ENCODE measurements at places on chromosomes 5 and 9. TPM values are rescaled to one million over a fixed set of nuclear protein-coding genes. Genes with fewer than 3 reads are reported as not detected.

PHF2 gene
- 24.1 TPM for total RNA-seq

C5orf52 gene
- total RNA-seq = not detected

PAPPA gene
- 0.80 TPM for total RNA-seq

ALAD gene
- 16.6 TPM for total RNA-seq

C5orf58 gene
- total RNA-seq = not detected

ALDH1B1 gene
- total RNA-seq = 24.7 TPM

GALNT10 gene
- total RNA-seq = 7.4 TPM

KIF24 gene
- 2.7 TPM for total RNA-seq

SLC6A18 gene
- total RNA-seq = not detected

SVEP1 gene
- total RNA-seq = 2.8 TPM

- DNase-seq = no peak
Observed at GRCh38 chr5:172447646-172448365, 6.5 kb downstream of the SH3PXD2B start.

DNA sequence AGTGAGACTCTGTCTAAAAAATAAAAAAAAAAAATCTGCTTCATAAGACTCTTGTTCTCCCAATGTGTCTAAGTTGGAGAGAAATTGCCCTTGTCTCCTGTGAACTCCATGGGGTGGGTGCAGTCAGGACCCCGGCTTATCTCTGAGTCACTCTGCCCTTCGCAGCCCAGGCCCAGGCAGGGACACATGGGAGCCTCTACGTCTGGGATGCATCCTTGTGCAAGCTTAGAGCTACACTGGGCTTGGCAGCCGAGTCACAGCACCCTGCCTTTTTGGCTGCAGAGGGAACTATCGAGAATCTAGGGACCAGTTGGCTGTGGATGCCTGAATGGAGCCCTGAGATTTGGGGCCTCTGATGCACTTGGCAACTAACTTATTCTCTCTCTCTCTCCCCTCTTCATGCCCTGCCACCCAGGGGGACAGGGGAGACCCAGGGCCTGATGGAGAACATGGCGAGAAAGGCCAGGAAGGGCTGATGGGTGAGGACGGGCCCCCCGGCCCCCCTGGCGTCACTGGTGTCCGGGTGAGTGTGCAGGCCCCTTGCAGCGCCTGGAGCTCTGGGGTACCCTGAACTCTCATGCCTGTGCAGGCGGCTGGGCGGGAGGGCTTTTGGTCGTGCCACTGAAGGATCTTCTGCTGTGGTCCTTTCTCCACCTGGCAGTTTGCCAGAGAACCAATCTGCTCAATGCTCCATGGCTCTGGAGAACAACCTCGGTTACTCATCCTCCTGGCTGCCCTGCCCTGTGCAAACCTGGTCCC, 47.5 kb upstream of the ORM1 start:
- DNase-seq = no peak

GRCh38 chr5:72558383-72558782, 51.2 kb upstream of the ZNF366 start:
- DNase-seq = no peak

- no peak for DNase-seq
Observed at GRCh38 chr5:125011947-125012346, 265.5 kb upstream of the ZNF608 start.

DNA sequence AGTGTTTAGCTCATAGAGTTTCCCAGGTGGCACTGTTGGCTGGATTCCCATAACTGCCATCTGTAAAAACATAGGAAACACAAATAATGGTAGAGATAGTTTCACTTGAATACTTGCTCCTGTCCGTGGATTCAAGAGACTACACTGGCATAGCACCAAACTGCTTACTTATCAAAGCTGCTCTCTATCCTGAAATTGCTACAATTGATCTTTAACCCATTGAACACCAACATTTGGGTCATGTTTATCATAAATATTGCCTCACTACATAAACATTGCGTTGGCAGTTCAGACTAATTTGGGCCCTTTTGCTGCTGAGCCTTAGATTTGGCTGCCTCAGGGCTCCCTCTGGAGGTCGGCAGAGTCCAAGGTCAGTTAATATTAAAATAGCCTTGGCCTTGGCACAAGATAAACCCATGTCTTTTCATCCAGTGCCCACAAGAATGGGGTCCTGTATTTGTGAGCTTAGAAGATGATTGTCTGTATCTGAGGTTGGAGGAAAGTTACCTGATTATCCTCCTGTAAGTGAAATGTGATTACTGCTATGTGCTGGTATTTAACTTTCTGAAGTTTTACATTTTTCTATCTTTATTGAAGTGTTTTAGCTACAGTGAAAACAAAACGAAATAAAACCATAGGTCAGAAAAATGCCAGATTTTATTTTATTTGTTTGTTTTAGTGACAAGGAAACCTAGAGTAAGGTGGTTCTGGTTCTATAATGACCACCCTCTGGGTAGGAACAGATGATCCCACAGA, 4.0 kb upstream of the RANBP3L start:
- DNase-seq = peak; percentile 75

GRCh38 chr9:111301195-111301594, 28.8 kb downstream of the OR2K2 start:
- DNase-seq = peak; percentile 75

DNA sequence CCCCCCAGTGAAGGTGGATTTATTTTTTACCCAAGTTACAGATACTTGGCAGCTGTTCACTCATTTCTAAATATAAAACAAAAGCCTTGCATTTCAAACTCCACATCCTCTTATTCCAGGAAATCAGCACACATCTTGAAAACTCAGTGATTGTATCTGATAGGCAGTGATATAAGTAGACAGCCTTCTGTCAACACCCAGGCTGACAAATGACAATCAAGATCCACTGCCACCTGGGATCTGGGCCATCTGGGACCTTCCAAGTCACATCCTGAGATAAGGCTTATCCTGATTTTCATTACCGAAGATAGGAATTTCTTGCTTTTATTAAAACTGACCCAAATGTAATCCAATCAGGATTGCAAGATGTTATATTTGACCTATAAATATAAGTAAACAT, 201.3 kb upstream of the PUM3 start:
- DNase-seq = no peak

- DNase-seq = no peak
Observed at GRCh38 chr5:15321776-15322175, 178.2 kb upstream of the FBXL7 start.

GRCh38 chr5:172951371-172952033, 7.7 kb upstream of the RPL26L1 start:
- DNase-seq = no peak

DNA sequence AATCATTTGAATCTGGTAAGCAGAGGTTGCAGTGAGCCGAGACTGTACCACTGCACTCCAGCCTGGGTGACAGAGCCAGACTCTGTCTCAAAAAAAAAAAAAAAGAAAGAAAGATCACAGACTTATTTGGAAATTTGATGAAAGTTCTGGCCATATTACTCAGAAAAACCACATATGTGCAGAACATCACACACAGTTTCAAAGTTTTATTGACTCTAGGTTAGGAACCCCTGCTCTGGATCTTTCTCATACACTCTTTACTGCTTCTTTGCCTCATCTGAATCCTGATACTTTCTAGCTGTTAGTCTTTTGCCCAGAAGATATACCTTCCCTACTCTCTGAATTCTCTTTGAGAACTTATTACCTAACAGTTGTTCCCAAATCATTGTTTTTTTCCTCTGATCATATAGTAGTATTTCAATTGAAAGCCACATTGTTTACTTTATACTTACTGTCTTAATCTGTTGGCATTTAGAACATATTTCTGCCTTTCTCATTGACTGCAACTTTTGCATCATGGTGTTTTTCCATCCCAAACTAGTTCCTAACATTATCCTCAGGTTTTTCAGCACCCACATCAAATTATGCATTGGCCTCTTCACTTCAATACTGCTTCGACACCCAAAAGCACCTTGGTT, 68.7 kb downstream of the LNPEP start:
- no peak for DNase-seq

- DNase-seq = no peak
Observed at GRCh38 chr9:121562301-121562700, 62.7 kb upstream of the GGTA1 start.

GRCh38 chr9:108117795-108118194, 628.2 kb upstream of the KLF4 start:
- DNase-seq = no peak

DNA sequence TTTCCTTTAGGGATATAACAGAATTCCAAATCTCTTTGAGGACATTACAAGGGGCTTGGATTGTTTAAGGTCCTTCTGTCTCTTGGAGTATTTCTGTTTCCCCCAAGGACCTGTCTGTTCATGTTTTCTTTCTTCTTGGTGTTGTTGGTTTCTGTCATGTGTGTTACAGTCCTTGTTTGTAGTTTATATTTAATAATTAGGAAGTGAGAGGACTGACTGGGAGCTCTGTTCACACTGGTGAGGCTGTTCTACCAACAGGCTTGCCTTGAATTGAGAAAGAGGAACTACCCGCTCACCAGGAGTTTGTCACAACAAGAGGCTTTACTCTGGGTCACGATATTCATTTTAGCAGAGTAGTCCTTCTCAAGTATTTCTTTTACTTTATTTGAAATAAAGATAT, 119.2 kb upstream of the SV2C start:
- no peak for DNase-seq

- no peak for DNase-seq
Observed at GRCh38 chr5:32342656-32343055, 29.9 kb upstream of the MTMR12 start.

DNA sequence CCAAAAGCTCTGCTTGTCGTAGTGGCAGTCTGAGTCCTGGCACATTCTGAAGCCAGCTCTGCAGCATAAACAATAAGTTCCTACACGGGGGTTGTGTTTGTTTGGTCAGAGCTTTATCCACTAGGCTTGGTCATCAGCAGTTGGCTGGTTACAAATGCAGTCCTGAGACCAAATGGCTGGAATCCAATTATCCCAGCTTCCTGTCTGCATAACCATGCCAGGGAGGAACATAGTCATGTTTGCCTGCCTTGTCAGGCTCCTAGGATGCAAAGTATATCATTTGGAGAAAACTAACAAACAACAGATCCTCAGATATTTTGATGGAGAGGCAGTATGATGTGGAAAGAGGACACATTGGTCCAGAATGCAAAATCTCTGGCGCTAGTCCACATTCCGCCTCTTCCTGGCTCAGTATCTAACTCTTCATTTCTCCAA, 85.8 kb downstream of the FBXO38 start:
- peak; percentile 85 for DNase-seq

DNA sequence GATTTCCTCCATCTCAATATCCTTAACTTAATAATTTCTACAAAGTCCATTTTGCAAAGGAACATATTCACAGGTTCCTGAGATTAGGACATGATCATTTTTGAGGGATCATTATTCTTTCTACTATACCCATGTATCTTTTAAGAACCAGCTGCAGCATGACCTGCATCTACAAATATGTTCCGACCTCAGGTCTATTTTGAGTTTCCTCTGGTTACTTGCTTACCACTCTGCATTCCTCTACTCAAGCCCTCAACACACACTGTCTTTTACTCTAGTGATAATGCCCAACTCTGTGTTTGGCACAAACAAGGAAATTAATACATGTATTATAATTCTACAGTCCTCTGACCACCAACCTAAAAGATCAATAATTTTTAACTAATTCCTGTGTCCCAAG, 386.1 kb downstream of the DNAH5 start:
- no peak for DNase-seq

DNA sequence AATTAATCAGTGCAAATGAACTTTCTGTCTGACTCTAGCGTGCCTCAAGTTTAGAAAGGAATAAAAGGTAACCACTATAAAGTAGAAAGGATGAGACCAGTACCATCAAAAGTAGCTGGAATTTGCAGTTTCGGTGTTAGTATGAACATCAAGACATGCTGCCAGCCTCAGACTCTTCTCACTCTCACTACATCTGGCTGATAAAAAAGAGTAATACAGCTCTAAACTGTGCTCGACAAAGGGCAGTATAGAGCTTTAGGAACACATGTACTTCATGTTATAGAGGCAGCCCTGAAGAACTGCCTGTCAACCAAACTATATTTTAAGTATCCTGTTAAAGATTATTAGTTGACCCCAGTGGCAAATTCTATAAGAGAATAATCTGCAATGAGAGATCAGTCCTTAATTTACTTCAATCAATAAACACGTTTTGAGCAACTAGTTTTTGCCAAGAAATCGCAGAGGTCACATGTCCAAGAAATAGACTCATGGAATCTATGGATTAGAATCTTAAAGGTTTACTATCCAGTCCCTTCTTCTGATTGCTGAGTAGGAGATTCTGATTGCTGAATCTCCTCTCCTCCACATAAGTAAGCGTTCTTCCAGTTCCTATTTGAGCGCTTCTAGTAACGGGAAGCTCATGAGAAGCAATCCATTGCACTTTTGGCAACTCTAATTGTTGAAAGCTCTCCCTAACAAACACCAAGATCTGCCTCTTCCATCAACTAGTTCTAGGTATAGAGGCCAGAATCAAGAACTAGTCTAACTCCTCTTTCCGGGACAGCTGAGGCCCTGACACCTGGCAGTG, 941 bp downstream of the XPA start:
- DNase-seq = no peak

DNA sequence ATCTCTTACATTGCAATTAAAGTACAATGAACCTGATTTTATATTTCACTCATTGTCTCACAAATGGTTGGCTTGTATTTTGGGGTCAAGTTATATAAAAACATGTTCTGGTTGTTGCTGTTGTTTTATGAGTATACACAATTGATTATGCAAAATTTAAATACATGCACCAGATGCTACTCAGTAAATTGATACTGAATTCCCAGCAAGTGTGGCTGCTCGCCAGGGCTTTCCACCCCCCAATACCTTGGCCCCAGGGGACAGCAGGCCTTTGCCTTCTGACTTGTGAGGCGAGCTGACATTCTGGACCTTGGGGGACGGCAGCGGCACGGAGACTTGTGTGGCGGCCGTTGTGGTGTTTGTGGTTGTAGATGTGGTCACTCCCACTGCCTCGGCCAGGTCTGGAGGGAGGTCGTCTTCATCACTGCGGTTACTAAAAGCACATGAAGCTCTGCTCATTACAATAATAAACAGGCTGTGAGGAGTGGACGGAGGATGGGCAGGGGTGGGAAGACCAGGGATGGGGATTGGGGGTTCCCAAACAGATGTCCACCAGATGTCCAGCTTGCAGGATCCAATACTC, 27.0 kb upstream of the FRRS1L start:
- no peak for DNase-seq

DNA sequence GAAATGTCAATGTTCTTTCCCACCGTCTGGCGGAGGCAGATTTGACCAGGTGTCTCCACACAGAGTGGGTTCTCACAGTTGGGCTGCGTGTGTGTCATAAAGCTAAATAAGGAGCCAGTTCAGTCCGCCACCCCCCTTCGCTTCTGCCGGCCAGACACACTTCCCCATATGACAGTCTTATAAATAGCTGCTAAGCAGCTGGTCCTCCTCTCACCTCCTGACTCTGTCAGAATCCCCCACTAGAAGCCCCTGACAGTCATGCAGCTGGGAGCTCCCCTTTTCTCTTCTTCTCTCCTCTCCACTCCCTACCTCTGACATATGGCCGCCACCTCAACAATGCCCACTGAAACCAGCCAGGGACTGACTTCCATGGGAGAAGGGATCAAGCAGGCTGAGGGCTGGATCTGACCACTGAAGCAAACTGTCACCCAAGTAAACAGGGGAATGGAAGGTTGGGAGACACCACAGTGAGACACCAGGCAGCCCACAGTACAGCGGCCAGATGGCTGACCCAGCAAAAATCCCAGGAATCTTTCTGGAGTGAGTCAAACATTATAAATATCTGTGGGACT, 141.9 kb upstream of the EFNA5 start:
- DNase-seq = peak; percentile 9

- DNase-seq = no peak
Observed at GRCh38 chr9:114701988-114702387, 20.0 kb upstream of the TEX48 start.

GRCh38 chr9:22030101-22030598, 21.0 kb upstream of the CDKN2B start:
- peak; percentile 84 for DNase-seq

- no peak for DNase-seq
Observed at GRCh38 chr9:91310037-91310436, 51.7 kb downstream of the AUH start.
